NCI-H748 treated with DMSO at 0.1 percent for 48 hours (cell line): ENCODE measurements at places on chromosomes 7 and 10.
A peak's percentile ranks its signal among the peaks of the same experiment; 100 is the strongest.

- peak; percentile 73 for DNase-seq
Measured at GRCh38 chr10:78199005-78199725, 165.5 kb downstream of the RPS24 start.

GRCh38 chr10:34538281-34538829 lies 276.7 kb downstream of the PARD3 start:
- no peak for DNase-seq

- DNase-seq: no peak
Measured at GRCh38 chr10:287814-288213, 152.6 kb downstream of the ZMYND11 start.

GRCh38 chr7:71766016-71766415 lies 634.1 kb downstream of the GALNT17 start:
- DNase-seq: no peak

- no peak for DNase-seq
Measured at GRCh38 chr7:114364151-114364550, 50.5 kb upstream of the FOXP2 start.

DNA sequence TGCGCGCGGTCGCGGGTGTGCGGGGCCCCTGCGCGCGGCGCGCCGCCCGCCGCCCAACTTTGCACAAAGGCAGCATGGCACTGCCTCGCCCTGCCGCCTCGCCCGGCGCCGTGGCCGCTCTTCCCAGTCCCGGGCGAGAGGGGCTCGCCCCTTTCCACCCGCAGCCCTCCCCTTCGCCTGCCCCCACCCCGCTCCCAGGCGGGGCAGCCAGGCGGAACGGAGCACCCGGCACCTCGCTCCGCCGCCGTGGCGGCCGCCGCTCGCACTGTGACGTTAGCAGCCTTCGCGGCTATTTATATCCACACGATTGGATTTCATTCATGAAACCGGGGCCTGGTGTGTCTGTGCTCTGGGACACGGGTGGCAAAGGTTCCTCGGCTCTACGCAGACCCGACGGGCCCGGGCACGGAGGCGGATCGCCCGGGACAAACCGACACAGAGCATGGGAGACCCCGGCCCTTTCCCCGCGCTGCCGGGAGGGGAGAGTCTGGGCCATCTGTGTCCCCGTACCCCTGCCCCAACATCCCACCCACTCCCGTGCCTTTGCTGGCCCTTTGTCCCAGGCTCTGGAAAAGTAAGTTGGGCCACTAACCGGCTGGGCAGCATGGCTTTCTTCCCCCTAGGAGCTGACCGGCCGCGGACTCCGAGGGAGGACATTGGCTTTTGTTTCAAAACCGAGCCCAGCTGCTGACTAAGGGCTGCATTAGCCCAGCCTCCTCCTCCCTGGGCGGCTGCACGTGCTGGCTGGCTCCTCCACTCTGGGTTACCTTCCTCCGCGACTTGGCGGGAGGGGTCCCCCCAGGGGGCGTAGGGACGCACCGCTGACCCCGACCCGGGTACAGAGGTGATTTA lies at the start of gene RHOBTB1:
RHOBTB1 (minus strand) TSS at position 128 of the 852 bp plus-strand sequence. CDS start 32,643 bp downstream, outside the sequence.
- peak; percentile 43 for DNase-seq

- no peak for DNase-seq
Measured at GRCh38 chr10:52346394-52347326, 32.6 kb downstream of the DKK1 start.

- no peak for DNase-seq
Measured at GRCh38 chr10:93218386-93218785, 144.7 kb downstream of the CYP26A1 start.

GRCh38 chr10:43295436-43295835 lies 28.6 kb upstream of the RASGEF1A start:
- no peak for DNase-seq

- no peak for DNase-seq
Measured at GRCh38 chr10:93465806-93466675, 16.1 kb downstream of the MYOF start.

DNA sequence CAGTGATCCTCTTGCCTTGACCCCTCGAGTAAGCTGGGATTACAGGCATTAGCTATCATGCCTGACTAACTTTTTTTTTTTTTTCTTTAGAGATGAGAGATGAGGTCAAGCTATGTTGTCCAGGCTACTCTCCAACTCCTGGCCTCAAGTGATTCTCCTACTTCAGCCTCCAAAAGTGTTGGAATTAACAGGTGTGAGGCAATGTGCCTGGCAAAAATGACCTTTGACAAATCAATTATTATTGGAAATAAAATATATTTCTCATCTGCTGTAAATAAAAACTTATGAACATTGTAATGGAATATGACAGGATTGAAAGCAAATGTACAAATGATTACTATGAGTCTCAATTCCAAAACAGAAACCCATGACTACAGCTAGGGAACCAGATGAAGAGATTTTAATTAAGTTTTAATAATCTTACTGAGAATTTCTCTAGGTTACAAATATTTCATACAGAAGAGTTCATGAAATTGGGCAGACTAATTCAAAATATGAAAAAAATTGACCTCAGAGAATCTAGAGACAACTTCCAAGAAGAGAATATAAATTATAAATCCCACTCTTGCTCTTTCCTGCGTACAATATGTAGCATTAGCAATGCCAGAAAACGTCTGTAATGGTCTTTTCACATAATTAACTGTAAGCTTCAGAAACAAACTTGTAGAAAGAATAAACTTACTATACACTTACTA lies 414.7 kb downstream of the DGKB start:
- no peak for DNase-seq

DNA sequence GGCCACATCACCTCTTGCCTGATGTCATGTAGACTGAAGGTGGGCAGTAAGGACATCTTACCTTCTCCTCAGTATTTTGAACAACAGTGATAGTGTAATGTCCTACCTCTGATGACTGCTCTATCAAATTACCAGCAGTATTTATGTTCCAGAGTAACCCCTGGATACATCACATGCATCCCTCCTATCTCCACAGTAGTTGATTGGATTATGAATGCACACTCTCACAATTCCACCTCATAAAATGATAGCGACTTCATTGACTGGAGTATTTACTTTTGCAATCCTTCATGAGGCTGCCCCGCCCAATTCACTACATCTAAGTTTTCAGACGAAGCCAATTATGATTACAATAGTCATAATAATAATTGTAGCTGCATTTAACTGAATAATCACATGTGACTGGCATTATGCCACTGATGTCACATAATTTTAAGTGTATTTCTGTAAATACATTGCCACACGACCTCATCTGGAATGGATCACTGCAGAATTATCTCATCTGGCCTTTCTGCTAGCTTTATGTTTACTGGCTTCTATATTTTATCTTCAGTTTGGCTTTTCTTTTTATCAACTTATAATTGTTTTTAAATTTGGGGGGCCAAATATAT lies 268.9 kb downstream of the SLC25A13 start:
- peak; percentile 89 for DNase-seq

- no peak for DNase-seq
Measured at GRCh38 chr7:47100148-47100816, 481.6 kb downstream of the TNS3 start.

DNA sequence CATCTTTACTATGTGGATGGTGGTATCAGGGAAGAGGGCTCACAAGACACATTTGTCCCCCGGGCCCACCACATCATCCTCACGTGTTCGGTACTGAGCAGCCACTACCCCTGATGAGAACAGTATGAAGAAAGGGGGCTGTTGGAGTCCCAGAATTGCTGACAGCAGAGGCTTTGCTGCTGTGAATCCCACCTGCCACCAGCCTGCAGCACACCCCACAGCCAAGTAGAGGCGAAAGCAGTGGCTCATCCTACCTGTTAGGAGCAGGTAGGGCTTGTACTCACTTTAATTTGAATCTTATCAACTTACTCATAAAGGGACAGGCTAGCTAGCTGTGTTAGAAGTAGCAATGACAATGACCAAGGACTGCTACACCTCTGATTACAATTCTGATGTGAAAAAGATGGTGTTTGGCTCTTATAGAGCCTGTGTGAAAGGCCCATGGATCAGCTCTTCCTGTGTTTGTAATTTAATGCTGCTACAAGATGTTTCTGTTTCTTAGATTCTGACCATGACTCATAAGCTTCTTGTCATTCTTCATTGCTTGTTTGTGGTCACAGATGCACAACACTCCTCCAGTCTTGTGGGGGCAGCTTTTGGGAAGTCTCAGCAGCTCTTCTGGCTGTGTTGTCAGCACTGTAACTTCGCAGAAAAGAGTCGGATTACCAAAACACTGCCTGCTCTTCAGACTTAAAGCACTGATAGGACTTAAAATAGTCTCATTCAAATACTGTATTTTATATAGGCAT lies 9.1 kb upstream of the CSGALNACT2 start:
- DNase-seq: no peak

DNA sequence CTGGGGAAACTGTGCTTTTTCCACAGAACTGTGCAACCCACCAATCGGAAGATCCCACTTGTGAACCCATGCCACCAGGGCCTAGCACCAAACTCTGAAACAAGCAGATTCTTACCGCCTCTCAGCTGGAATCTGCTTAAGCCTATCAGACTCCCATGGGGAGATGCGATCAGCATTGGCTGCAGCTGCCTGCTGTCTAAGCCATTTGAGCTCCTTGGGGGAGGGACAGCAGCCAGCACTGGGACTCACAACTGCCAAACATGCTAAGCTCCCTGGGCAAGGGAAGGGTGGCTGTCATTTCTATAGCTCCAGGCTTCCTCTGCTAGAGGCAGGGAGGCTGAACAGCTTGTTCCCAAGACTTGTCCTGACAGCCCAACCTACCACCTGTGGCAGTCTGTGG lies 283.8 kb downstream of the CDK14 start:
- DNase-seq: no peak

- no peak for DNase-seq
Measured at GRCh38 chr7:28128608-28129007, 52.0 kb downstream of the JAZF1 start.

DNA sequence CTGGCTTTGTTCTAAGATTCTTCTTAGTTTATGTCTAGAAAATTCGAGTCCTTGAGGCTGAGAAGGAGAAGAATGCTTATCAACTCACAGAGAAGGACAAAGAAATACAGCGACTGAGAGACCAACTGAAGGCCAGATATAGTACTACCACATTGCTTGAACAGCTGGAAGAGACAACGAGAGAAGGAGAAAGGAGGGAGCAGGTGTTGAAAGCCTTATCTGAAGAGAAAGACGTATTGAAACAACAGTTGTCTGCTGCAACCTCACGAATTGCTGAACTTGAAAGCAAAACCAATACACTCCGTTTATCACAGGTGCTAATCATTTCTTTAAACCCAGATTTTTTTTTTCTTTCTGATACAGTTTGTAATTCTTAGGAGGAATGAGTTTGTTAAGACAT lies 6.7 kb downstream of the CEP55 start:
- no peak for DNase-seq

- no peak for DNase-seq
Measured at GRCh38 chr7:46775776-46776175, 806.1 kb downstream of the TNS3 start.

DNA sequence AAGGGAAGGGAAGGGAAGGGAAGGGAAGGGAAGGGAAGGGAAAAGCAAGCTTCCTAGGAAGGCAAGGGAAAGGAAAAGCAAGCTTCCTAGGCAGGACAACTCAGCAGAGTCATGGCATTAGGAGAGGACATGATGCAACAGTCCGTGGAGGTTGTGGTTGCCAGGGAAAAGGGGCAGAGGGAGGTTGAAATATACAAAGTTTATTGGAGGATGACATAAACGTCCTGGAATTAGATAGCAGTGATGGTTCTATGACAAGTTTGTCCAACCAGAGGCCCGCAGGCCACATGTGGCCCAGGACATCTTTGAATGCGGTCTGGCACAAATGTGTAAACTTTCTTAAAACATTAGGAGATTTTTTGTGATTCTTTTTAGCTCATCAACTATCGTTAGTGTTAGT lies 59.8 kb upstream of the OPN4 start:
- DNase-seq: no peak

DNA sequence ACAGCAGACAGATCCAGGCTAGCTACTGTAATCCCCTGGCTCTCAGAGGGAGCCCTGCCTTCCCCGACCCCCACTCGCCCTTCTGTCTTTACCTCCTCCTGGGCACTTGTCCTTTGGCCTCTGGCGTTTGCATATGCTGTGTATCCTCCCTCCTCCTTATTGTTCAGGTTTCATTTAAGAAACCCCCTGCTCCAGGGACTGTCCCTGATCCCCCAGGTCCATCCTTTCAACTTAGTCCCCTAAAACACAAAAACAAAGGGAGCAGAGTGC lies 25.7 kb downstream of the GRID1 start:
- no peak for DNase-seq

DNA sequence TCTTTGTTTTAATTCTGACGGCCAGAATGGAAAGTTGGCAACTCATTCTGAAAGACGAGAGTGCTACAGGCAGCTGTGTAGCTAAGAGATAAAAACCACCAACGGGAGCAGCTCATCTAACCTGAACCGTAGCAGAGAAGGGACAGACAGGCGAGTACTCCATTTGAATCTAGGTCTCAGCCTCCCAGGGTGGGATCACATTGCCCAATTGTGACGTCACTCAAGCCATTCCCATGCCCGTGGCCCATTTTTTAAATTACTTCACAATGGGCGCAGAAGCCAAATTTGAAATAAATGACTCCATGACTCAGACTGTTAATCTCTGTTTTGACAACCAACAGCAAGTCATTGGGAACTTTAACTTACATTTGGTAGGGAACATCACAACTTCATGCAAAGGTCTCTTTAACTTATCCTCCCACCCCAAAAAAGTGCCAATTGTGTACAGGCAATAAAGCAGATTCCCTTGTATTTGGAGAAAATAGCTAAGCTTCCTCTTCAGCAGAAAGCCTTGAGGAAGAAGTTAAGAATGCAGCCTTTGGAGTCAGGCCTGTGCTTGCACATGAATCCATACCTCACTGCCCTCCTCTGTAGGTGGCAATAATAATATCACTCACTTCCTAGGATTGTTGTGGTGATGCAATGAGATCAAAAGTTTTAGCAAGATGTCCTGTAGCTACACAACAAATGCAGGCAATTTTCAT lies 93.2 kb upstream of the KIF5B start:
- no peak for DNase-seq

GRCh38 chr7:128933180-128933891 lies 4.4 kb upstream of the IRF5 start:
- DNase-seq: no peak

DNA sequence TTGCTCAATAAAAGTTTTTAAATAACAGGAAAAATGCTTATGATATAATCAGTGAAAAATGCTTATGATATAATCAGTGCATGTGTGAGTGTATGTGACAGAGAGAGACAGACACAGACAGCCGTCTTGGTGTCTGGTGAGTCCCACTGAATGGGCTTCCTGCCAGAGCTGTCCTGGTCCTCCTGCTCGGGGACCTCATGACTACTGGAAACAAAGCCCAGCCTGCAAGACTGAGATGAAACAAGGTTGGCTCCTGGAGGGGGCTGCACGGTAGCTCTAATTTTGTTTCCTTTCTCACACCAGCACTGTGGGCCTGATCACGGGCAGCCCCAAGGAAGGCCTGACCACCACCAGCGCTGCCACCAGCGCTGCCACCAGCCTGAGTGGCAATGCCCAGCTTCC lies 57.3 kb downstream of the NRP1 start:
- DNase-seq: no peak
